ENCODE measurements at places on chromosomes 5 and 9. TPM values are rescaled to one million over a fixed set of nuclear protein-coding genes. Genes with fewer than 3 reads are reported as not detected.

TAF11L5 gene
- total RNA-seq: not detected

INSL6 gene
- not detected for total RNA-seq

PGM5 gene
- 66.7 TPM for total RNA-seq

RGMB gene
- 30.3 TPM for total RNA-seq

PCDHB15 gene
- total RNA-seq: 0.56 TPM

IFNA16 gene
- not detected for total RNA-seq

BASP1 gene
- total RNA-seq: 93.8 TPM

ANKRD20A1 gene
- 0.12 TPM for total RNA-seq

NUTM2G gene
- not detected for total RNA-seq

CTNND2 gene
- total RNA-seq: under 0.01 TPM

COL23A1 gene
- not detected for total RNA-seq

NME5 gene
- 5.0 TPM for total RNA-seq

HK3 gene
- total RNA-seq: not detected
